ENCODE measurements at places on chromosomes 5 and 9. TPM values are rescaled to one million over a fixed set of nuclear protein-coding genes. Genes with fewer than 3 reads are reported as not detected.

DNA sequence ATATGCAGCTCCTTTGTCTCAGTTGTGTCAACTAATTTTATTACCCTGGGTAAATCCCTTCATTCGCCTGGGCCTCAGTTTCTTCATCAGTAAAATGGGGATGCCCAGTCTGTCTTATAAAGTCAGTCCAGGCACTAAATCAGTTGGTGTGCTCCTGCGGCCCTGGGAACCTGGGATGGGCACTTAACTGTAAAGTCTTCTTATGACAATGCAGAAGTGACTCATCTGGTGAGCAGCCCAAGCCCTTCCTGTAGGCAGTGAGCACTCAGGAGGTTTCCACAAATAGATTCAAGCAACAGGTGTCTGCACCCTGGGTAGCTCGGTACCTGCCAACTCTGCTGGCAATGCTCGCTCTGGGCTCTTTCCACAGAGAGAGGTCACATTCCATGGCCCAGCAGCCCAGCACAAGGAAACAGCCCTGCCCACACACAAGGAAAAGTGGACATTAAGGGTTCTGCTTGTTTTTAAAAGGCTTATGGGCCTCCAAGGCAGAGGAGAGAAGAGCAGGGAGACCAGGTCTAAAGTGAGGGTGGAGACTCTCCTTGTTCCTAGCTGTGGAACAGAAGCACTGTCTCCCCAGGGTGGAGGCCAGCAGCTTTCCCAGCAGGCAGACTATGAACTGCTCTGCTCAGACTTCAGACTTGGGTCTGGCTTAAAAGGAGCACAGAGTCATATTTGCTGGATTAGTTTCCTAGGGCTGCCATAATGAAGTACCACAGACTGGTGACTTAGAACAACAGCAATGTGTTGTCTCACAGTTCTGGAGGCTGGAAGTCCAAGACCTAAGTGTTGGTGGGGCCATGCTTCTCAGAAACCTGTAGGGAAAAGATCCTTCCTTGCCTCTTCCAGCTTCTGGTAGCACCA is 89.7 kb upstream of the ADRA1B start:
- no peak for DNase-seq

GRCh38 chr9:79661279-79661678 is 89.5 kb downstream of the TLE4 start:
- no peak for DNase-seq

- DNase-seq: no peak
Measured at GRCh38 chr5:92559781-92560180, 1021.2 kb downstream of the NR2F1-AS1 start.

DNA sequence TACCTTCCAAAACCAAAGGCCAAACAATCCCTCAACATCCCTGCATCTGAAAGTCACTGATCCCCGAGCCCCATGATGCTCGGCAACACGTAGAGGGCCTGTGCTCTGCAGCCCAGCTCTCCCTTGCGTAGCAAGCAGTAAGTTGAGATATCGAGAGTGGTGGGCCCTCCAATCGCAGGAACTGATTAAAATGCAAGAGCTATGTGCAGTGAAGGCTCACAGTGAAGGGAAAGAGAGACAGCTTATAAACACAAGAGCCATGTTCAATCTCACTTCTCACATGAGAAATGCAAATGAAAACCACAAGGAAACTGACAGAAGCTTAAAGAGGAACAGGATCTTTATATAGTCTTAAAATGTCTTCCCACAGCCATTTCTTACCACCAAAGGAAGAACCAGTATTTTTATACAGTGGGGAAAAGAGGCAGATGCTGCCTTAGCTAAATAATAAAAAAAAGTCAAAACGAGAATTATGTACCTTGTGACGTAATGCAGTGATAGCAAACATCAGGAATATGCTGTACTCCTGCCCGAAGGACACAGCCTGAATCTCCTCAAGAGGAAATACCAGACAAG is 24.6 kb downstream of the TTF1 start:
- no peak for DNase-seq

Gene PGM5
- total RNA-seq: 16.8 TPM

- DNase-seq: no peak
Measured at GRCh38 chr9:137439158-137439714, 1.9 kb downstream of the ENTPD8 start.

Gene ARRDC1
- 31.0 TPM for total RNA-seq
